IPS DF 19.7 (cell line): ENCODE measurements at places on chromosomes 2 and 18.

- no peak for DNase-seq
These were observed 3.5 kb downstream of the CYP27C1 start for GRCh38 chr2:127216593-127216992.

DNA sequence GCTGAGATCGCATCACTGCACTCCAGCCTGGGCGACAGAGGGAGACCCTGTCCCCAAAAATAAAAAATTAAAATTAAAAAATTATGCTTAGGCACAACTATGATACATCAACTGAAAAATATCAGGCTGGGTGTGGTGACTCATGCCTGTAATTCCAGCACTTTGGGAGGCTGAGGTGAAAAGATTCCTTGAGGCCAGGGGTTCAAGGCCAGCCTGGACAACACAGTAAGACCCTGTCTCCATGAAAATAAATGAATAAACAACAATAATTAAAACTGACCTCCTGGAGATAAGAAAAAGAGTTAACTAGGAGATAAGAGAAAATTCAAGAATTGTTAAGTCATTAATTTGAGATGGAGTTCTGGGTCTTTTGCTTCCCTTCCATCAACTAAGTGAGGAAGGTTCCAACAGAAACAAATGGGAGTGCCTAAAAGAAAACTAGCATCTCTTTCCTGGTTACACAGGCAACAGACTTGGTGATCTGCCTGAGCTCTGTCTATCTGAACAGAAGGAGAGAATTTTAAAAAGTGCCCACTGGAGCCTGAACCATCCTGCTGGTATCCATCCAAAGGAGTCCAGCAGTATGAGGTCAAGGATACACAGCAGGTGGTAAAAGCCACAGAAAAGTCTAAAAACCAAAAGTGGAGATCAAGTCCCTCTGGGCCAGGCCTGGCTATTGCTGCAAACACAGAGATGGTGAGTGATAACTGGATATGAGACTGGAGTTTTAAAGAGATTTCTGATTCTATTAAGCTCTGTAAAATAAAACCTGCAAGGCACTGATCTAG lies 8.8 kb downstream of the PPM1G start:
- DNase-seq: no peak

DNA sequence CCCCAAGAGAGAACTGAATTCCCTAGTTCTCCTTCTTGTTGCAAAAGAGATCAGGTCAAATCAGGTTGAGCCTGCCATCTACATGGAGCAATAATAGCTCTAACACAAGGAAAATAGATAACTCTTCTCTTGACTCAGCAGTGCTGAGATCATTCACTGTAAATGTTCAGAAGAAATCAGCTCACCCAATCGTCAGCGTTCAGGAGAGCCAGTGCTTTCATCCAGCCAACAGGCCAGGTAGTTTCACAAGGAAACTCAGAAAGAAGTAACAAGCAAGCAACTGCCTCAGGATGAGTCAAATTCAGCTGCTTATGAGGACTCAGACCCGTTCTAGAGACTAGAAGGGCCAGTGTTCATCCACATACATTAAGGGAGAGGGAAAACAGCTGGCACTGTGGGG lies 5.9 kb downstream of the LMAN2L start:
- no peak for DNase-seq

DNA sequence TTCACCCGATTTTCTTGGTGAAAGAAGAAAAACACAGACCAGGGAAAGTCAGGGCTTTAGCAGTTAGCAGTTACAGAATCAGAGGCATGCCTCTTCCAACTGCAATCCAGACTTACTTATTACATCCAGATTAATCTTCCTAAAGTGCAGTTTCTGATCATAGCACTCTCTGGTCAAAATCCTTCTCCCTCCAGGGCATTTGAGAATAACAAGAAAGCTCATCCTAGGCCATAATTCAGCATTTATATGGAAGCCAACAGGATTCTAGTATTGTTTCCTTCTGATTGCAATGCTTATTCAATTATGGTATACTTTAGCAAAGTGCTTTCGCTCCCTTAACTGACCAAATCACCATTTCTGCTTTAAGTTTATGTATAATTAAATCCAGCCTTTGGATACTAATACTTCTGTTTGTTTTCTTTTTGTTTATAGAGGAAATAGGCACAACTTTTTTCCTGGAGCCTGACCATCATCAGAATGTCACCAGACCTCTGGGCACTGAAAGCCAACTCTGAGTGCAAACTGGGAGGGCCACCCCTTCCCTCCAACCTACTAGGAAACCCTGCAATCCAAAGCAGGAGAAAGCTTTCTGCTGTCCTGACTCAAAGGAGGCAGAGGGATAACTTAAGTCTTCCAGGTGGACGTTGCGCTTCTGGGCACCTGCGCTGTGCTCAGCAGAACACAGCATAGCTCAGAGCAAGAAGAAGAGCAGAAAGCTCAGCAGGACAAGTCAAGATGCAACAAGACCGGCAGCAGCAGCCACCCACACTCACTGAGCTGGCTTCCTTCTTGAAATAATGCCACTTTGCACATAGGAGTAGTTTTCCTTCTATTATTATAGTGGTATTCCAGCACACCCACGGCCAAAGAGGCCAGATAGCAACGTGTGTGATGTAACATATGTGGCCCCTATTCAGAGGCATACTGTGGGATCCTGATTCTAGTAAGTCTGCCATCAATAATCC lies 99.3 kb downstream of the STK39 start:
- no peak for DNase-seq

- DNase-seq: no peak
These were observed 2.2 kb downstream of the IL36RN start for GRCh38 chr2:113061241-113061640.

DNA sequence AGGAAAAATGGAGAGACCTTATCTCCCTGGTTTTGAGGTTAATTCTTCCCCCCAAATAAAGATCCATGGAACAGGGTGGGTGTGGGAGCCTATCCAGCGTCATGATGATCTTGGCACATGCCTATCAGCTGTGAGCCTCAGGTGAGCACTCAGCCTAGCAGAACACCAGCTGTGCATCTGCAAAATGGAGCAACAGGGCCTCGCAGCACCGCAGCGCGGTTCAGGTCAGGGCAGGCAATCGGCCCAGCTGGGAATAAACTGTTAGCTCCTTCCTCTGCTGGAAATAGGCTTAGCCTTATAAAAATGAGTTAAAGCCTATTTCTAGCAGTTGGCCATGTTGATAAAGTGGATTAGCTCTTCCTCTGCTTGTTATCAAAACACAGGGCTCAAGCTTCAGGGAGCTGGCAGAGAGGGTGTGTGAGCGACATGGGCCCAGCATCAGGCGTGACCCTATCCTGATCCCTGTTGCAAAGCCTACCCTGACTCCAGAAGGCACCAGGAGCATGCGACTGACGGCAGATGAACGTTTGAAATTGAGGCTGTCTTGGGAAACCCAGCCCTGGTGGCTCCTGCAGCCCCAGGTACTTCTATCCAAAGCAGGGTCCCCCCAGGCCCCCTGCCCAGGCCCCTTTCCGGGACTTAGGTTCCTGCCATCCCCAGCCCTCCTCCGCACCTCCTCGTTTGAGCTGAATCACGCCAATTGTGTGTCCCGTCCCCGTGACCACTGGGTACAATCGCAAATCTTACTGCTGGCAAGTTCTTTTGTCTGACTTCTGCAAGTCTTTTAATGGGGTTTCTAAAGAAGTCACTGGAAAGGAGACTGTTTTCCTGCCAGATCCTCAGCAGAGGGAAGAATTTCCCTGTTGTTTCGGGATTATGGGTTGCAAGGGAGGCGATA lies 35.4 kb downstream of the ARHGEF4 start:
- no peak for DNase-seq

DNA sequence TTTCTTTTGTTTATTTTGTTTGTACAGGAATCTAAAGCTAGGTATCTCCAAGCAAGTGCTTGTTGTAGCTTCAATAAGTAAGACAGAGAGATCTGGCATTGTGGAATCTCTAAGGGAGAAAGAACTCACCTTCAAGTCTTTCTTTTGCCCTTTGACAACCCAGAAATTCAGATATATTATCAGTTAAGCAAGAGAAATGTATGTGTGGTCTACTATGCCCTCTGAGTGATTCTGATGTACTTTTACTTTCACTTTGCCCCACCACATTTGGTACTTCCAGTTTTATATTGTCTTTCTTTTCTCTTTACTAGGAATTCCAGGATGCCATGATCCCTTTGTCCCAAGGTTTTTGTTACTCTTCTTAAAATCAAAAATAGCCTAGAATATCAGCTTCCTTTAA lies 259.6 kb upstream of the PIK3C3 start:
- DNase-seq: no peak

GRCh38 chr2:30296496-30296895 lies 65.2 kb downstream of the LBH start:
- no peak for DNase-seq

- DNase-seq: no peak
These were observed 216.5 kb downstream of the DYSF start for GRCh38 chr2:71669628-71670429.
